ENCODE measurements at places on chromosomes 2 and 18.

GRCh38 chr2:10293603-10294002 is 9.1 kb upstream of the HPCAL1 start:
- no peak for DNase-seq

- DNase-seq: no peak
Measured at GRCh38 chr2:6139916-6140315, 447.7 kb downstream of the SOX11 start.

- DNase-seq: no peak
Measured at GRCh38 chr18:50711386-50711785, 108.4 kb downstream of the MRO start.

DNA sequence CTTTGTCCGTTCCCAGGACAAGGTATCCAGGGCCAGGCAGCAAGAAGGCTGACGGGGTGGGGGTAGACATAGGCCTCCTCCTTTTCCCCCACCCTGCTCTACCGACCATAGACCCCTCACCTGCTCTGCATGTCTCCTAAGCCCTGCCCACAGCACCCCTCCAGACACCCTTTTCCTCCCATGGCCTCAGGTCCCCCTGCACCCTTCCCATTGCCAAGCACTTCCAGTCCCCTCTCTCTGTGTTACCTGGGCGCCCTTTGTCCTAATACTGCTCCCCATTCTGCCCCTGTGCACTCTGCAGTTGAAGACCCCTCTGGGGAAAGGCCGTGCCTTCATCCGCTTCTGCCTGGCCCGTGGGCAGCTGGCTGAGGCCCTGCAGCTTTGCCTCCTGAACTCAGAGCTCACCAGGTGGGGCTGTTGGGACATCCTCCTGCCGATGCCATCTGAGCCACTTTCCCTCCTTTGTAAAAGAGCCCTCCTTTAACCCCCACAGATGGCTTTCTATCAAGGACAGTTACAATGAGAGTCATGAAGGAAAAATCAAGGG is 3.5 kb downstream of the RUFY4 start:
- no peak for DNase-seq

- DNase-seq: no peak
Measured at GRCh38 chr2:137118140-137118539, 352.8 kb downstream of the THSD7B start.

- no peak for DNase-seq
Measured at GRCh38 chr2:126749537-126749936, 93.6 kb downstream of the GYPC start.

- DNase-seq: no peak
Measured at GRCh38 chr2:198701481-198701880, 756.3 kb downstream of the SATB2 start.

DNA sequence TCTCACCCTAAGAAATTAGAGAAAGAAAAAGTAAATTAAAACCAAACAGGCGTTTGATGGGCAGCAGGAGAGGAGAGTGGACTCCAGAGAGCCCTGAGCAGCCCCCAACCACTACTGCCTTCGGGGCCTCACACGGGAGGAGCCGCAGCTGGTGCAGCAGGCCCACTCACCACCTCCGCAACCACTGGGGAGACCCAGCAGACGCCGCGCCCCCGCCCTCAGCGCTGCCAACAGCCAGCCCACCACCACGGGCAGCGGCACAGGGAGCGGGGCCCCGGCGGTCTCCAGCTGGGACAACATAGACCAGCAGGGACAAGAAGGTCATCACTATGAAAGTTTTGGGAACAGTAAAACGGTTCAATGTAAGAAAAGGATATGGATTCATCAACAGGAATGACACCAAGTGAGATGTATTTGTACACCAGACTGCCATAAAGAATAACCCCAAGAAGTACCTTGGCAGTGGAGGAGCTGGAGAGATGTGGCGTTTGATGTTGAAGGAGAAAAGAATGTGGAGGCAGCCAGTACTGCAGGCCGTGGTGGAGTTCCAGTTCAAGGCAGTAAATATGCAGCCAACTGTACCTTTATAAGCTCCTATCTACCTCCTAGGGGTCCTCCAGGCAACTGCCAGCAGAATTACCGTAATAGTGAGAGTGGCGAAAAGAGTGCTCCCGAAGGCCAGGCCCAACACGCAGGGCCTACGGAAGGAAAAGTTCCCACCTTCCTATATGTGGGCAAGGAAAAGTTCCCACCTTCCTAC is 76.5 kb downstream of the OLA1 start:
- no peak for DNase-seq

GRCh38 chr2:46643493-46643892 is 164.1 kb downstream of the TMEM247 start:
- DNase-seq: no peak

- DNase-seq: no peak
Measured at GRCh38 chr18:54187372-54187771, 37.1 kb downstream of the MBD2 start.

DNA sequence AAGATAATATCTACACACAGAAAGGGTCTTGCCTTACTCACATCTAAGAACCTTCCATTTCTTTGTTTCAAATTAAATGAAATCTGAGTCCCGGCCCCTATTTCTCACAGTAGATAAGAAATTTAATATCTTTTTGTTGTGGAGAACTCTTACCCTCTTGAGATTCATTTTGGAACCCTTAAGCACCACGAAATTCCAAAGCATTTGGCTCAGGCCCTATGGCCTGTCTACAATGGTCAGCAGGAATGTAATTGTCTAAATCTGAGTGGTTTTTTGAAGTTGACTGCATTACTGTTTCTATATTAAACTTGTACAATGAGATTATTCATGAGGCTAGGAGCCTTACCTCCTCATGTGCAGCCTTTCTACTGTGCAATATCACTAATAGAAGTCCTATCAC is 723.3 kb downstream of the TSN start:
- no peak for DNase-seq

- no peak for DNase-seq
Measured at GRCh38 chr2:65739927-65740326, 307.5 kb upstream of the SPRED2 start.

- no peak for DNase-seq
Measured at GRCh38 chr2:10188729-10189305, 66.3 kb downstream of the RRM2 start.

DNA sequence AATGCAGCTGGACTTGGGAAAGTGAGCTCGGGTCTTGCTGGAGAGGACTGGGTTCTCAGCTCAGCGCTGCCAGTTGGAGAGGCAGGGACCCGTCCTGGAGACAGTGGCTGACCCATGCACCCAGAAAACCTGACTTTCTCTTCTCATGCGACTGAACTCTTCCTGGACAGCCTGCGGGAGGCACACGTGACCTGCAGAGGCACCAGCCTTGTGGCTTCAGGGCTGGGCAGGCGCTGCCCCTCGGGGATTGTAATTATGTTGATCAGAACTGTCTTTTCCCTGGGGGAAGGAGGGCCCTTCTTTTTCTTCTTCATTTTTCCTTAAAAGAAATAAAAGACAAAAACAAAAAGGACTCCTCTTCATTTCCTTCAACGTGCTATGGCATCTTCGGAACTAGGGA is 198.1 kb downstream of the VAPA start:
- DNase-seq: no peak

DNA sequence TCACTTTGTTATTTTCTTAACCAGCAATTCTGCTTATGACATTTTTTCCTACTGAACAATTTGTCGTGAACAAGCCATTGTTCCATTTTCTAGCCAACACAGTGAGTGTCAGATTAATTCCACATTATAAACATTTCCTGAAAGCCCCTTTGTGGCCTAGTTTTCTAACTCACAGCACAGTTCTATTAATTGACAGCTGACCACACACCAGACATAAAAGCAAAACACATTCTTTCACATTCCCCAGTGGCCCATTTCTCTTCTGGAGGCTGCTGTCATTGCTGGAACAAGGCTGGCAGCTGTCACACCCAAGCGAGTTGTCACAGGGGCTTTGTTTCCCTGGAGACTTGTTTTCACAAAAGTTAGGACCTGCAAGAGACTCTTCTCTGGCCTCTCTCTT is 50.7 kb downstream of the RNF152 start:
- no peak for DNase-seq

GRCh38 chr2:180753809-180754761 is 226.3 kb upstream of the UBE2E3 start:
- DNase-seq: no peak

- DNase-seq: no peak
Measured at GRCh38 chr2:79200762-79201161, 41.2 kb upstream of the REG3A start.

DNA sequence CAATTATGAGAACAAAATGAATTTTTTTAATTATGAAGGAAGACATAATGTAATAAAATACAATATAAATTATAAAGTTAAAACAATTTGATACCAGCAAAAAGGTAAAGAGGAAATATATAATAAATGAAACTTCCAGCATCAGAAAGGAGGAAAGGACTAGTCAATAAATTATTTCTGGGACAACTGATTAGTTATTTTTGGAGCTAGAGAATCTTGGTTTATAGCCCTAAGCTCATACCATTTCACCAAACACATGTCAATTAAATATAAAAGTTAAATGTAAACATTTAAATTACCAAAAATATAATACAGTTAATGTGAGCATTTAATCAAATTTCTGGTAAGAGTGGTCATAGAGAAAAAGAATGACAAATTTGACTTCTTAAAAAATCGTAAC is 12.1 kb downstream of the ACTG2 start:
- no peak for DNase-seq

GRCh38 chr18:44885507-44885906 is 204.8 kb downstream of the SETBP1 start:
- DNase-seq: no peak

- DNase-seq: no peak
Measured at GRCh38 chr2:150733051-150733618, 245.7 kb upstream of the RND3 start.

DNA sequence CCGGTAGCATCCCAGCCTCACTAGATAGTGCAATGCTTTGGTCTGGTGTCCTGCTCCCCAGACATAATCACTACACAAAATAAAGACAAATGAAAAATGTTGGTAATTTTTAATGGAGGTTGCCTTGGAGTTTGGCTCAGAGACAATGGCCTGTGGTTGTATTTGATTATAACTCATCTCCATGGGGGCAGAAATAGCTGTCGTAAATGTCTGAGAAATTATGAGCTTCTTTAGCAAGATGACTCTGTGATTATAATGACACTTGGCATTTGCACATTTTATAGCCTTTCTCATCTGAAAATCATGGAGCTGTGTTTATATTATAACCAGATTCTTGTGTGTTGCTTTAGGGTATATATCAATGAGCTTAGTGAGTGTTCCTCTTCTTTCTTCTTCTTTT is 1779.7 kb upstream of the CELF4 start:
- DNase-seq: no peak

DNA sequence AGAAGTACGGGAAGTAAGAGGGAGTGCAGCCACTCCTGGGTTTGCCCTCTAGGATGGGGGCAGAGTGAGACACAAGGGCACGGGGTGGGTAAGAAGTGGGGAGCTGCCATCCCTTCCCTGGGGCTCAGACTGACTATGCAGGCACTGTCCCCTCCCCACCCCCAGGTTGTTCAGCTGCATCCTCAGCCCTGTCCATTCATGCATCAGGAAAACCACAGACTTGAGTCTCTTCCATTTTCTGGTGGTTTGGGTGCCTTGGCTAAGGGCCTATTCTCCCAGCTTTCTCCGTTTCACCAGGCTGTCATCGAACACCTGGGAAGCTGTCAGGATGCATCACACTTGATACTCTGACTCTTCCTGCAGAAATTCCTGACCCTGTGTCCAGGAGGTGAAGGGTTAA is 111.9 kb downstream of the TFCP2L1 start:
- no peak for DNase-seq

- DNase-seq: no peak
Measured at GRCh38 chr18:75489493-75490190, 62.1 kb upstream of the SMIM21 start.

- DNase-seq: no peak
Measured at GRCh38 chr2:69659349-69659748, 15.8 kb upstream of the AAK1 start.

GRCh38 chr2:74559912-74560311 is 5.4 kb downstream of the DOK1 start:
- DNase-seq: no peak

DNA sequence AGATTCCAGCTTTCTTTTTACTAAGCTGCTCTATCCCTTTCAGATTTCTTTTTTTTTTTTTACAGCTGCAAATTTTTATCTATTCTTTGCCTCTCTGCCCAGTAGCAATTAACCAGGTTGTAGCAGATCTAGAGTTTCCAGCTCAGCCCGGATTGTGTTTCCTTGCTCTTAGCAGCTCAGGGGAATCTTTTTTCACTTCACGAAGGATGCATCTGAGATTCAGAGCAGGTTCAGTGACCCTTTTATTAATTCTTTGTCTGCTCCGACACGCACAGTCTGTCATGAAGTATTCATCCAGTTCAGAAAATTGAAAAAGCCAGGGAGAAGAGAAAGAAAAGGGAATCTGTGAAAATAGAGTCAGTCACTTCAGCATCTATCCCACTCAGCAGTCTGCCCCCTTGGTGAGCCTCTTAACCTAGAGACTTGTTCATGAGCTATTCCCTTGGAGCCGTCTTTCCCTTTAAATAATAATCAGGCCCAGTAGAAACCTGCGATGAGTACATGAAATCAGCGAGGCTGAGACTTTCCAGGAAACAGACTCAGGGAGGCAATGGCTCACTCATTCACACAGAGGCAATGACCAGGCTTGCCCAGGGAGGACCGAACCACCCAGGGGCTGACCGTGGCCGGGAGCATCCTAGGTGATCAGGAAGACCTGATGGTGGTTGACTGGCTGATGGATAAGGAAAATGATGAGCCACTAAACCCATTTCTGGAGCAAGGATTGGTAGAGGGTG is 103.4 kb upstream of the ITGA6 start:
- no peak for DNase-seq

- DNase-seq: no peak
Measured at GRCh38 chr18:41858761-41859555, 96.1 kb upstream of the PIK3C3 start.

GRCh38 chr18:22436136-22436535 is 18.4 kb upstream of the CTAGE1 start:
- DNase-seq: no peak

DNA sequence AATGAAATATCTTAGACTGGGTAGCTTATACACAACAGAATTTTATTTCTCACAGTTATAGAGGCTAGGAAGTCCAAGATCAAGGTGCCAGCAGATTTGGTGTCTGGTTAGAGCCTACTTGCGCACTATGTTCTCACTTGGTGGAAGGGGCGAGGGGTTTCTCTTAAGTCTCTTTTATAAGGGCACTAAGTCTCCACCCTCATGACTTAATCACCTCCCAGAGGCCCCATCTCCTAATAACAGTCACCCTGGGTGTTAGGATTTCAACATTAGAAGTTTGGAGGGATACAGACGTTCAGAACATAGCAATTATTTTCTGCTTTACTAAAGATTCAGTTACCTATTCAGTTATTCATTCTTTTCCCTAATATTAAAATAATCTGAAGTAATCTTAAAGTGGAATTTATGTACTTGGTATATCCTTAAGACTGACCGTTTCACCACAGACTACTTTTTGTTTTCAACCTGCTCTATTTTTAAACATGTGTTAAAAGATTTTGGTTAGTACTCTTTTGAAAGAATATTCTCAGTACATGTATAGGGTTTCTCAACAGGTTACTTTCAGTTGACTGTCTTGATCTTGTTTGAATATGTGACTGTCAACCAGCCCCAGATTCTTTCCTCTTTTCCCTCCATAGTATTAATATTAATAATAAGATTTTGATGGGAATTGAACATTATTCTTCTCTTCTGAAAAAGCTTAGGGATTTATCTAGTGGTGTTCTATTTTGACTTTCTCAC is 130.0 kb downstream of the TAF4B start:
- DNase-seq: no peak

GRCh38 chr2:45253151-45253550 is 243.9 kb upstream of the SIX2 start:
- DNase-seq: no peak

Data from T-helper 2 cell (primary cell).